T-helper 17 cell (primary cell): ENCODE measurements at places on chromosomes 13 and 19. TPM values are rescaled to one million over a fixed set of nuclear protein-coding genes. Genes with fewer than 3 reads are reported as not detected.

DNA sequence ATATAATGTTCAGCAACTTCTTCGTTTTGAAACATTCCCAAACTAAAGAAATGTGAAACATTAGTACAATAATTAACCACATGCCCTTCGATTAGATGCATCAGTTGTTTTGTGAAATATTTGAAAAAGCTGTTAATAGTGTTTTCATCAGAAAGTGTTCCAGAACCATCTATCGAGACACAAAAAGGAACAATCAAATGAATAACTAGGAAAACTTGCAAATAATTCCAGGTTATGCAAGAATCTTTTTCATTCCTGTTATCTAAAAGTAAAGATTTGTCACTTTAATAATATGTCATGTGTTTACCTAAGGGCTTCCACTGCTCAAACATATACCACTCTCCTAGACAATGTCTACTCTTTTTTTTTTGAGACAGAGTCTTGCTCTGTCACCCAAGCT lies 904.2 kb upstream of the MIR17HG start:
- DNase-seq: no peak
- H3K4me1 ChIP-seq: no peaks in the 10 kb centered on the region
- H3K27ac ChIP-seq: no peak overlapping the region
- no peaks in the 10 kb centered on the region for H3K27me3 ChIP-seq
- H3K4me3 ChIP-seq: no peak overlapping the region
- no peaks in the 10 kb centered on the region for H3K36me3 ChIP-seq

- H3K27me3 ChIP-seq: peaks cover 26% of the 10 kb centered on the region
- DNase-seq: no peak
- H3K27ac ChIP-seq: no peak overlapping the region
- no peaks in the 10 kb centered on the region for H3K36me3 ChIP-seq
- H3K4me1 ChIP-seq: no peaks in the 10 kb centered on the region
Observed at GRCh38 chr19:50531171-50531612, 17.5 kb upstream of the ASPDH start.

DNA sequence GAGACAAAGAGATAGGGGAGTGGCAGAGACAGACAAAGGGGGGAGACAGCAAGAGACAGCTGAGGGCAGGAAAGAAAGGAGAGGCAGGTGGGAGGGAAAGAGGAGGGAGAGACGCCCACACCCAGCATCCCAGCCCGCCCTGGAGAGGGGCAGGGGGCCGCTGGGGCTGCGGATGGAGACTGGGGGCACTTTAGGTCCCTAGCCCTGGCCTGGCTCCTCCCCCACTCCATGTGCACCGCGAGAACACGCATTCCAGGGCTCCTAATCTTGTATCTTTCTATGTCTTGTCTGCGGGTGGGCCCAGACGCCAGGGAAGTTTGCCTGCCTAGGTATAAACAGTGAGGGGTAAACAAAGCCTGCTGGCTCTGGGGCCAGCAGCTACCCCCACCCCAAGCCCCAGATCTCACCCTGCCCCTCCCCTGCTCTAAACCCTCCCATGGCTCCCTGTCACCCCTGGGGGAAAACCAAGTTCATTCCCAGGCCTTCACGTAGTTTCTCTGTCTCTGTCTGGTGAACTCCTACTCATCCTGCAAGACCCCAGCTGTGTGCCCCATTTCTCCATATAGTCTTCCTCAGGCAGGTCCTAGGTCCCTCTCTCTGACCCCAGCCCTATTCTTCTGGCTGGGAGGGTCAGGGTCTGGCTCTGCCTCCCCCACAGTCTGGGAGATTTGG lies 5.7 kb downstream of the TLE5 start:
- peaks cover 30% of the 10 kb centered on the region for H3K4me1 ChIP-seq
- no peak overlapping the region for H3K27ac ChIP-seq
- H3K36me3 ChIP-seq: peaks cover 4% of the 10 kb centered on the region

DNA sequence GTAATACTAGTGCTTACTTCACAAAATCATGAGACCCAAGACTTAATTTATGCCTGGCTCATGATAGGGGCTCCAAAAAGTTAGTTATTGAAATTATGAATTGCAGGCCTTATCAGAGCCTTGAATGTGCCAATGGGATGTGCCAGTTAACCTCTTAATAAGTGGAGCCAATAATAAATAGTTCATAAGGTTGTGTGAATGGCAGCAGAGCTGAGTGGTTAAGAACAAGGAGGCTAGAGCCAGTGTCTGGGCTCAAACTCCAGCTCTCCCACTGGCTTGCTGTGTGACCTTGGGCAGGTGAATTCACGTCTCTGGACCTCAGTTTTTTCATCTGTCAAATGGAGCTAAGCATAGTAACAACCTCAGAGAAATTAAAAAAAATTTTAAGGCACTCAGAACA lies 133.7 kb downstream of the IER2 start:
- no peak overlapping the region for H3K27ac ChIP-seq
- H3K27me3 ChIP-seq: peaks cover 12% of the 10 kb centered on the region
- no peak for DNase-seq
- H3K36me3 ChIP-seq: no peaks in the 10 kb centered on the region
- H3K4me1 ChIP-seq: peaks cover 5% of the 10 kb centered on the region
- H3K4me3 ChIP-seq: no peak overlapping the region

- H3K27me3 ChIP-seq: no peaks in the 10 kb centered on the region
- DNase-seq: no peak
- H3K27ac ChIP-seq: no peak overlapping the region
- no peak overlapping the region for H3K4me3 ChIP-seq
Observed at GRCh38 chr13:62631124-62631523, 1215.5 kb upstream of the PCDH20 start.

Gene ZNF541
- total RNA-seq: 0.65 TPM

DNA sequence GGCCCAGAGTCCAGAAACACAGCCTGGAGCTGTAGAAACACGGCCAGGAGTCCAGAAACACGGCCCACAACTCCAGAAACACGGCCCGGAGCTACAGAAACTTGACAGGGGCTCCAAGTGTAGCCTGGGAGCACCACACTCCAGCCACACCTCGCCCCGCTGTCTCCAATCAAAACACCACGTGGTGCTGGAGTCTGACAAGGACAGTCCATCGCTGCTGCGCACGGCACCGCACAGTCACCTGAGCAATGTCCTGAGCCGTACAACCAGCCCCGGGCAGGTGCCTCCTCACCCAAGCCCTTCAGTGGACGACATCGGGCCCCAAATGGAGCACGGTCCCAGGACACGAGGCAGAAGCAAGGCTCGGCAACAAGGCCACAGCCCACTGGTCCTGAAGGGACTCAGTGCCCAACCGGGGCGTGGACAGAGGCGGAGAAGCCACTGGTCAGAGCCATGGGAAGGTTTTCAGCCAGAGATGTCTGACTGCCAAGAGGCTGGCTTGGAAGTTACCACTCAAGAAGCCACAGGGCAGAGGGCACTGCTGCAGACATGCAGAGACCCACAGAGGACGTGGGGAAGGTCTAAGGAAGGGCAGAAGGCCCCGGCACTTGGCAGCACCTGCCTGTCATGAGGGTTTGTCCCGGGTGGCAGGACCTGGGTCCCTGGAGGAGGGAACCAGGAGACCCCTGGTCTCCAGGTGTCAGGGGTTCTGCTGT lies 19.7 kb upstream of the PLPP2 start:
- DNase-seq: no peak
- no peak overlapping the region for H3K4me3 ChIP-seq
- peaks cover 3% of the 10 kb centered on the region for H3K36me3 ChIP-seq
- H3K4me1 ChIP-seq: no peaks in the 10 kb centered on the region
- H3K27ac ChIP-seq: peak overlapping the region; percentile 54
- H3K27me3 ChIP-seq: no peaks in the 10 kb centered on the region

- H3K27me3 ChIP-seq: peaks cover 17% of the 10 kb centered on the region
- no peak overlapping the region for H3K27ac ChIP-seq
- H3K4me3 ChIP-seq: no peak overlapping the region
- peaks cover 2% of the 10 kb centered on the region for H3K4me1 ChIP-seq
- no peaks in the 10 kb centered on the region for H3K36me3 ChIP-seq
Observed at GRCh38 chr13:109309625-109310363, 476.6 kb downstream of the IRS2 start.

Gene LRRC4B
- not detected for total RNA-seq

GRCh38 chr19:46718157-46718933 lies 1.4 kb upstream of the PRKD2 start:
- H3K4me1 ChIP-seq: peaks cover 51% of the 10 kb centered on the region
- H3K36me3 ChIP-seq: peaks cover 2% of the 10 kb centered on the region
- peak; percentile 29 for DNase-seq
- peak overlapping the region; percentile 94 for H3K27ac ChIP-seq

Gene FOXA3
- total RNA-seq: not detected

Gene KLHL1
- total RNA-seq: not detected

GRCh38 chr13:51257187-51257586 lies 35.0 kb downstream of the FAM124A start:
- peaks cover 33% of the 10 kb centered on the region for H3K27me3 ChIP-seq
- no peak overlapping the region for H3K27ac ChIP-seq
- no peak overlapping the region for H3K4me3 ChIP-seq
- H3K36me3 ChIP-seq: no peaks in the 10 kb centered on the region
- H3K4me1 ChIP-seq: no peaks in the 10 kb centered on the region

GRCh38 chr19:45528149-45528743 lies 21.0 kb downstream of the VASP start:
- H3K4me1 ChIP-seq: peaks cover 16% of the 10 kb centered on the region
- peak overlapping the region; percentile 81 for H3K27ac ChIP-seq
- H3K27me3 ChIP-seq: no peaks in the 10 kb centered on the region

Gene SRRM5
- 0.40 TPM for total RNA-seq

Gene ZNF223
- total RNA-seq: 1.3 TPM

GRCh38 chr13:35838356-35838755 lies 292.8 kb downstream of the DCLK1 start:
- no peaks in the 10 kb centered on the region for H3K27me3 ChIP-seq
- no peak overlapping the region for H3K27ac ChIP-seq

GRCh38 chr19:37691881-37692504 lies 27.6 kb downstream of the ZNF607 start:
- H3K4me3 ChIP-seq: peak overlapping the region; percentile 95
- H3K4me1 ChIP-seq: peaks cover 4% of the 10 kb centered on the region
- peaks cover 2% of the 10 kb centered on the region for H3K36me3 ChIP-seq
- H3K27me3 ChIP-seq: no peaks in the 10 kb centered on the region
- peak overlapping the region; percentile 88 for H3K27ac ChIP-seq

Gene OBI1
- 2.5 TPM for total RNA-seq

GRCh38 chr13:108993346-108993745 lies 363.9 kb downstream of the MYO16 start:
- H3K4me1 ChIP-seq: peaks cover 3% of the 10 kb centered on the region
- no peak overlapping the region for H3K4me3 ChIP-seq
- no peak for DNase-seq
- H3K27me3 ChIP-seq: peaks cover 4% of the 10 kb centered on the region

DNA sequence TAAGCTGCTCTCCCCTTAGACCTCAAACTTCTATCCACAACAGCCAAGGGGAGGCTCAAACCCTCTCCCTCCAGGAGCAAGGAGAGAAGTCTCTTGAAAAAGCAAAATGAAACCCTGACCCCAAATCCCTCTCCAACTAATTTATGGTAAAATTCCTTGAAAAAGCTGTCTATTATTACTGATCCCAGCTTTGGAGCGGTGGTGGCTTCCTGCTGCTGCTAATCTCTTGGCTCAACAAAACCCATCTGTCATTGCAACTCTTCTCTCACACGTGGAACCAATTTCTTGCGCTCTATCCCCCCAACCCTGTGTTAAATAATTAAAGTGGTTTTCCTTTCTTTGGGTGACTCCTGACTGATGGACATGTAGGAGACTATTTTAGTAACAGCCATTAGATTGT lies 64.1 kb upstream of the OXGR1 start:
- H3K36me3 ChIP-seq: no peaks in the 10 kb centered on the region
- peaks cover 32% of the 10 kb centered on the region for H3K27me3 ChIP-seq
- H3K27ac ChIP-seq: no peak overlapping the region
- peak overlapping the region; percentile 34 for H3K4me3 ChIP-seq

DNA sequence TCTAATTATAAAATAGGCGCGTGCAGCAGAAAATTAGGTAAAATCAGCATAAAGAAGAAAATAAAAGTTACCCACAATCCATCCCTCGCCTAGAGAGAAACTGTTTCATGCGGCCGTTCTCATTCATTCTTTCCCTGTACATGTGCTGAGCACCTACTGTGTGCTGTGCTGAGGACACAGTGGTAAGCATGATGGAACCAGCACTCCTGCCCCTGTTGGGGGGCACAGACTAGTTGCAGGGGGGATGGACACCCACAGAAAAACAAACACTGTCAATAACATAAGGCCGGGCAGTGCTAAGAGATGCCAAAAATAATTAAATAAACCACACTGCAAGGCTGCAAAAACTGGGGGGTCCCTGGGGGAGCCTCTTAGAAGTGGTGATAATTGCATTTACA lies 43.3 kb downstream of the PTPRS start:
- peaks cover 3% of the 10 kb centered on the region for H3K36me3 ChIP-seq
- H3K4me1 ChIP-seq: peaks cover 6% of the 10 kb centered on the region
- H3K4me3 ChIP-seq: no peak overlapping the region
- H3K27me3 ChIP-seq: peaks cover 1% of the 10 kb centered on the region

Gene SIGLEC8
- not detected for total RNA-seq
